ENCODE measurements at places on chromosomes 7 and 10.

DNA sequence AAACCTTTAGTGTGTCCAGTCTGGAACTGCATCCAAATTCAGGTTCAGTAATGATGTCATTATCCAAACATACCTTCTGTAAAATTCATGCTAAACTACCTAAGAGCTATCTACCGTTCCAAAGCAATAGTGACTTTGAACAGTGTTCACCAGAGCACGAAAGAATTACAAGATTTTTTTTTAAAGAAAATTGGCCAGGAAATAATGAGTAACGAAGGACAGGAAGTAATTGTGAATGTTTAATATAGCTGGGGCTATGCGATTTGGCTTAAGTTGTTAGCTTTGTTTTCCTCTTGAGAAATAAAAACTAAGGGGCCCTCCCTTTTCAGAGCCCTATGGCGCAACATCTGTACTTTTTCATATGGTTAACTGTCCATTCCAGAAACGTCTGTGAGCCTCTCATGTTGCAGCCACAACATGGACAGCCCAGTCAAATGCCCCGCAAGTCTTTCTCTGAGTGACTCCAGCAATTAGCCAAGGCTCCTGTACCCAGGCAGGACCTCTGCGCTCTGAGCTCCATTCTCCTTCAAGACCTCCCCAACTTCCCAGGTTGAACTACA is 694 bp upstream of the FAS start:
- peak; percentile 86 for DNase-seq

DNA sequence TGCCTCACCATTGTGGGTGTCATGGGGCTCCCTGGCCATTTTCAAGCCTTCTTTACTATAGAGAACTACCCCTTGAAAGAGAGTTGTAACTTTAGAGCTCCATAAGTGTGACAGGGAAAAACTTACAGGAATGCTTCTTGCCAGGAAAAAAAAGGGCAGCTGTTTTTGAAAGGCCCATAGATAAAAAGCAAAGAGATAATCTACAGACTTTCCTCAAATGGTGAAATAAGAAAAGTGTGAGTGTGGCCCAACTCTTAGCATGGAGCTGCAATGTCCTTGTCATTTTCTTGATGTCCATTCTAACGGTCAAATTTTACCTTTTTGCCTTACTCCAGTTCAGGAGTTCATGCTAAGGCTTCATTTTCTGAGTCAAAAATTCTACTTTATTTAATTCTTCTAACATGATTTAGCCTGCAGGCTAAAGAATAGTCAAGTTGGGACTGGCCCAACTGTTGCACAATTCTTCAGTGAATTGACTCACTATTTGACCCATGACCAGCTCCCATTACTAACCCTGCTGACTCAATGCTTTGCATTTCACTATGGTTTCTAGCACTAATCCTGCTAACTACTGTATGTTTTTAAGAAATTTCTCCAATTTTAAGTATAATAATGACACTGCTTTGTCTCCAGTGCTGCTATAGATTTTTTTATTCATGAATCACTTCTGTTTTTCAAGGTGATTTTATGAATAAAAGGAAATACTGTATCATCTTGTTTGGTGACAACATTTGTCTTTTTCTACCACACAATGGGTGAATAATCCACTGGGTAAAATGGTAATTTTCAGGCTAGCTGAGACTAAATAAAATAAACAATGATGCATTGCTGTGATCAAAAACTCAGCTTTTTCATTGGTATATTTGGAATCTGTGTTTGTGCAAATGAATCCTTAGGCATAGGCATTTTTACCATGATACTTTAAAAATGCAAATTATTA is 41.4 kb upstream of the SGCE start:
- DNase-seq, result peak; percentile 27

DNA sequence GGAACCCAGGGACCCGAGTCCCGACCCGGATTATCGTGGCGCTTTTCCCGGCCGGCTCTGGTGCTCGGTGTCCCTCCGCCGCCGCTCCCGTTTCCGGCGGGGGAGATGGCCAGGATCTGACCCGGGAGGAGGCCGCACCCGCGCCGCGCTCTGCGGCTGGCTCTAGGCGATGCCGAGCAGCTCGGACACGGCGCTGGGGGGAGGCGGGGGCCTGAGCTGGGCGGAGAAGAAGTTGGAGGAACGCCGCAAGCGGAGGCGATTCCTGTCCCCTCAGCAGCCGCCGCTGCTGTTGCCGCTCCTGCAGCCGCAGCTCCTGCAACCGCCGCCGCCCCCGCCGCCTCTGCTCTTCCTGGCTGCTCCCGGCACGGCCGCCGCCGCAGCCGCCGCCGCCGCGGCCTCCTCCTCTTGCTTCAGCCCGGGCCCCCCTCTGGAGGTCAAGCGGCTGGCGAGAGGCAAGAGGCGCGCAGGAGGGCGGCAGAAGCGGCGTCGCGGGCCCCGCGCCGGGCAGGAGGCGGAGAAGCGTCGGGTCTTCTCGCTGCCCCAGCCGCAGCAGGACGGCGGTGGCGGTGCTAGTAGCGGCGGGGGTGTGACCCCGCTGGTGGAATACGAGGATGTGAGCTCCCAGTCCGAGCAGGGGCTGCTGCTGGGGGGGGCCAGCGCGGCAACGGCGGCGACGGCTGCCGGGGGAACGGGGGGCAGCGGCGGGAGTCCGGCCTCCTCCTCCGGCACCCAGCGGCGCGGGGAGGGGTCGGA is 593 bp downstream of the CDK13 start:
- DNase-seq, result no peak

GRCh38 chr10:75765789-75766096 is 334.3 kb downstream of the LRMDA start:
- no peak for DNase-seq

DNA sequence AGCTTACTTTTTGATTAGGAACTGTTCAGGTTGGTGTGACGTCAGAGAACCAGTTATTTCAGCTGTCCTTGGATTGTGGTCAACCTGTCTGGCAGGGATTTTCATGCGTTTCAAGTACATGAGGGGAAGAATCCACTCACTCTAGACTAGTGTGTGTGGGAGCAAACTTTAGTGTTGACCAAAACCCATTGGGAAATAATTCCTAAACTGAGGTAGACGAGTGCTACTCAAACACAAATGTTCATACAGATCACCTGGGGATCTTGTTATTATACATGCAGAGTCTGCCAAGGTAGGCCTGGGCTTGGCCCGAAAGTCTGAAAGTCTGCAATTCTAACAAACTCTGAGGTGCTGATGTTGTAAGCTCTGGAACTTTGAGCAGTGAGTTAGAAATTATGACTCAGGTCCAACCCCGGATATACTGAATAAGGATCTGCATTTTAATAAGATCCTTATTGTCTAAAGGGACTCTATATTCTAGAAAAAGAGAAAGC is 111.1 kb upstream of the CREB5 start:
- no peak for DNase-seq

- peak; percentile 75 for DNase-seq
These were observed 14.5 kb downstream of the PALD1 start for GRCh38 chr10:70492786-70493659.

- no peak for DNase-seq
These were observed 10.3 kb downstream of the PI4K2A start for GRCh38 chr10:97650726-97651125.

- DNase-seq, result no peak
These were observed 3.7 kb upstream of the AKR1C3 start for GRCh38 chr10:5090551-5090950.

DNA sequence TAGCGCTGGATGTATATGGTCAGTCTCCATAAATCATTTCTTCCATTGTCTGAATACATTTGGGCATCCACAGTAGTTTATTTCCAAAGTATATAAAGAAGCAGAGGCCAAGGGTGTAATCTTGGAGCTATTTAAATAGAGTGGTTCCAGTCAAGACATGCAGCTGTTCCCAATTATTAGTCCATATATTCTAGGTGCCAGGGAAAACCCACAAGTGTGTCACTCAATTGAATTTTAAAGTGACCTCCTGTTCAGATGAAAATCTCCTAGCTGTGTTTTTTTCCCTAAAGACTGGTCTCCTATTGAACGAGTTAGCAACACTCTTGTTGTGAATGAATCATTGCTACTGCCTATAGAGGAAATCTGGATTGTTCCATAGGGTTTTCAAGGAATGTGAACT is 260.2 kb upstream of the BMPER start:
- DNase-seq, result no peak

DNA sequence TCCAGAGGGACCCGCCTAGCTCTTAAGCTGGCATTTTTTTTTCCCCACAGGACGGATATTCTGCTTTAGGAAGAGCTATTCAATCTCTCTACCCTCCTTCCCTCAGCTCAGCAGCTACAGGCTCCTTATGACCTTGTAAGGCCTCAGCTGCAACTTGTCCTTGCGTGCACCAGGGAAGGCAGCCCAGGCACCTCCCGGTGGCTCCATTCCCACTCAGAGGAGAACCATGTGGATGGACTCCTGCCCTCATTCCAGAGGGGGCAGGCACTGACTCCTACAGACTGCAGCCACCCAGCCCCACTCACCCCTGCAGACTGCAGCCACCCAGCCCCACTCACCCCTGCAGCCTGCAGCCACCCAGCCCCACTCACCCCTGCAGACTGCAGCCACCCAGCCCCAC is 73.7 kb downstream of the ITIH5 start:
- no peak for DNase-seq

- no peak for DNase-seq
These were observed 237.2 kb downstream of the CSTF2T start for GRCh38 chr10:51462076-51462779.

DNA sequence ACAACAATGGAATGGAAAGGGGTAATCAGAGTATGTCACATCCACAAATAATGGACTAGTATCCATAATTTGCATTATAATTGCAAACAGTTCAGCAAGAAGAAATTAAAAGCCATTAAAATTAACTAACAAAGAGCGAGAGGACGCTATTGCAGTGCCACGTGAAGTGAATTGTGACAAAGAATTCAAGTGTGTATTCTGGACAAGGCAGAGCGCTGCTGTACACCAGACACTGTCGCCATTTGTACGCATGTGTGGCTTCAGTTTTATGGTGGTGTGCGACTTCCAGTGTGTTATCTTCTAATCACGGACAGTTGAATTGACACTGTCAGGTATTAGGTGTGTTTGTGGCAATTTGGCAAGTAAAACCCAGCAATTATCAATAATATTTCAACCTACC is 11.3 kb downstream of the CYP3A5 start:
- no peak for DNase-seq

- DNase-seq, result no peak
These were observed 47.7 kb upstream of the MKRN1 start for GRCh38 chr7:140526787-140527664.

DNA sequence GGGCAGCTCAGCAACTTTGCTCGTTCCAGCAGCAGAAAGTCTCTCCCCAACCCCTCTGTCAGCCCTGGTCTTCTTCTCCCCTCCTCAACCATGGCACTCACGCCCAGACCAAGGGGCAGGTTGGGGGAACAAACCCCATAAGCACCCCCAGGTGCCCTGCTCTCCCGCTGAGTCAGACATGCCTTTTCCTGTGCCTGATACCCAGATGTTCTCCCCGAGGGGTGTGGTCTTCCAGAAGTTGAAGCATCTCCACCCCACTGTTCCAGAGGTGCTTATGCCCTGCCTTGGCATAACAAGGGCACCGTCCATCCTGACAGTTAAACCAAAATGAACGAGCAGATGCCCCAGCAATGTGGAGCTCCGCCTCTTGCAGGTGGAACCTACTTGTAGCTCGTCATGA is 67.1 kb downstream of the C10orf143 start:
- DNase-seq, result no peak

- DNase-seq, result no peak
These were observed 885.0 kb upstream of the LRRN3 start for GRCh38 chr7:110205899-110206298.

- DNase-seq, result no peak
These were observed 83.2 kb downstream of the CAMK1D start for GRCh38 chr10:12432402-12433189.

DNA sequence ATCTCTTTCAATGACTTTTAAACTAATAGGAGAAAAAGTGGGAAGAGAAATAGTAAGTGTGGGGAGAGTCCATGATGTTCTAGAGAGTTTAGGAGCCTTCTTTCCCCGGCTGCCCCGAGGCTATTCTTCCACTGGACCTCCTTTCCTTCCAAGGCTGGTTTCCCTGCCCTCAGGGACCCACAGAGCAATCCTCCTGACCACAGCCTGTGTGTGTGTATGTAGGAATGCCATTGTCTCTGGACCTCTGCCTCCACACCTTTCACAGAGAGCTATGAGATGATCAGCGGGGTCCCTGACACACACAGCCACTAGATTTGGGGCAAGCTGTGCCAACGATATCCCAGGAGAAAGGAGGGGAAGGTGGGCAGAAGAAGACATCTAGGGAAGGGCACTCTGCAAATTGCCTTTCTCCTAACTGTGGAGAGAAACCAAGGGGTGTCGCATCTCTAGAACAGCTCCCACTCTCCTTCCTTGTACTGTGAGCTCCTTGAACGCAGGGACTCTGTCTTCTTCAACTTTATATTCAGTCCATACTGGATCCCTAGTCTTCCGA is 13.3 kb upstream of the CHCHD3 start:
- DNase-seq, result no peak

DNA sequence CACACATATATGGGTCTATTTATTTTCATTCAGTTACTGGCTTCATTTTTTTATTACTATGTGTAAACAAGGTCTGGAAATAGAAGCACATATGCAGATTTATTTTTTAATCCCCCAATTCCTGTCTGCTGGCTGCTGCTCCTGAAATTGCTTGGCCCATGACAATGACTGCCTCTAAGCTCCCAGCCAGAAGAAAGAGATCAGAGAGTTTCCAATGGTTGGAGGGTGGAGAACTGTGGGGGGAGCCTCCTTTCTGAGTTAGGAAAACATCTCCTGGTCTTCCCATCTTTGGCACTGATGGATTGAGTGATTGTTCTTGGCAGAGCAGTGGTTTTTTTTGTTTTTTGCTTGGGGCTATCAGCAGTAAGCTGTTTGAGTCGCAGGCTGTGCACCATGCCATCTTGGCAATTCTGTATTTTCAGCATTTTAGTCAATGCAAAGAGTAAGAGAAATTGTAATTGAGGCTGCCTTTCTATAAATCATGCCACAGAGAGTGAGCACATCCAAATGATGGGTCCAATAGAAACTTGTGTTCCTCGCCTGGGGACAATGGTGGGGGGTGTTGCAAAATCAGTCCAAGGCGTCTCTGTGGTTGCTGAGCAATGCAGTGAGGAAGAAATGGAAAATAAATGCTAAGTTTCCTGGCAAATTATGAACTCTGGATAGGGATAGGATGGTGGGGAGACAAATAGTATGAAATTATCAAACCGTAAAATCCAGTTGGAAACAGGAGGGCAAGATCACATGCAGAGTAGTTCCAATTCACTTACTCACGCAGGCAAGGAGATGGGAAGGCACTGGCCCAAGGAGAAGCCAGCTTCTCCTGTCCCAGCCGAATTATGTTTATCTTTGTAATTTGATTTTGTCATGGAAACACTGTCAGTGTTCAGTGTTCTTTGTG is 382.4 kb downstream of the SORCS3 start:
- no peak for DNase-seq
